ENCODE measurements at places on chromosomes 6 and 20.

DNA sequence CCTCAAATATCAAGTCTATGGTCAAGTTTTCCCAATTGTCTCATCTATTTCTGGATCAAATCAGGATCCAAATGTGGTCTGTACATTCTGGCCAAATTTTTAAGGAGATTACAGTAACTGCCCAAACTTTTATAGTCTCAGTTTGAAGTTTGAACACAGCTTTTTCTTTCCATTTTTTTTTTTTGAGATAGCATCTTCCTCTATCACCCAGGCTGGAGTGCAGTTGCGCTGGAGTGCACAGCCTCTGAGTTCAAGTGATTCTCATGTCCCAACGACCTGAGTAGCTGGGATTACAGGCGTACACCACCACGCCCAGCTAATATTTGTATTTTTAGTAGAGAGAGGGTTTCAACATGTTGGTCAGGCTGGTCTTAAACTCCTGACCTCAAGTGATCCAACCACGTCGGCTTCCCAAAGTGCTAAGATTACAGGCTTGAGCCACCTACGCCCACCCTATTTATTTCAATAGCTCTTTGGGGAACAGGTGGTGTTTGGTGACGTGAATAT, 84.9 kb upstream of the CARMIL1 start:
- DNase-seq = no peak

DNA sequence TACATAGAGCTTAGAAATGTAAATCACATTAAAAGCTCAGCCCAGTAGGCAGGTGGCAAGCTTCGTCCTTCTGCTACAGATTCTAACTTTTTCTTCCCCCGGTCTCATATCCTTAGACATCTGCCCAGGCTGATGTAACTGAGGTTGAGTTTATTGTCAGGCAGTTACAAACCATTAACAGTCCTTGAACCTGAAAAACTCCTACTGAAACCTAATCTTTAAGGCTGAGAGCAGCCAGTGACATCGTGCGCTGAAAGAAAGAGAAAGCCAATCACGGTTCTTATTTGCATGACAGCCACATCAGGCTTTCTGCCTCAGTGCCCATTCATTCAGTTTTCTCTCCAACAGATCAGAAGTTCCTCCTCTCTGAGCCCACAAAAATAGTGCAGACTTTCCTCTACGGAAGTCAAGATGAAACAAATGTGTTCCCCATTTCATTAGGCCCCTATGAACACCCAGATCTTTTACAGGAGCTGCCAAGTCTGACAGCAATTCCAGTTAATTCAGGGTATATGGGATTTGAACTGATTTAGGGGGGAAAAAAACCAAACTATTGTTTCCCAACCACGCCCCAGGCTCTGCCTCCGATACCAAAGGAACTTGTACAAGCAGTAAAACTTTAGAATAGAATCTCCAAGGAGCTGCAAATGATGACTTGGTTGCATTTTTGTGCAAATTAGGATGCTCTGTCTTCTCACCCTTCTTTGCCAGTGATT, at the start of gene NHSL1:
Gene NHSL1, minus strand, starts transcription at position 192 of the 716 bp plus-strand sequence. CDS start 204 bp downstream, outside the sequence.
- peak; percentile 48 for DNase-seq

- no peak for DNase-seq
Observed at GRCh38 chr6:116631379-116631990, 15.2 kb downstream of the RSPH4A start.

DNA sequence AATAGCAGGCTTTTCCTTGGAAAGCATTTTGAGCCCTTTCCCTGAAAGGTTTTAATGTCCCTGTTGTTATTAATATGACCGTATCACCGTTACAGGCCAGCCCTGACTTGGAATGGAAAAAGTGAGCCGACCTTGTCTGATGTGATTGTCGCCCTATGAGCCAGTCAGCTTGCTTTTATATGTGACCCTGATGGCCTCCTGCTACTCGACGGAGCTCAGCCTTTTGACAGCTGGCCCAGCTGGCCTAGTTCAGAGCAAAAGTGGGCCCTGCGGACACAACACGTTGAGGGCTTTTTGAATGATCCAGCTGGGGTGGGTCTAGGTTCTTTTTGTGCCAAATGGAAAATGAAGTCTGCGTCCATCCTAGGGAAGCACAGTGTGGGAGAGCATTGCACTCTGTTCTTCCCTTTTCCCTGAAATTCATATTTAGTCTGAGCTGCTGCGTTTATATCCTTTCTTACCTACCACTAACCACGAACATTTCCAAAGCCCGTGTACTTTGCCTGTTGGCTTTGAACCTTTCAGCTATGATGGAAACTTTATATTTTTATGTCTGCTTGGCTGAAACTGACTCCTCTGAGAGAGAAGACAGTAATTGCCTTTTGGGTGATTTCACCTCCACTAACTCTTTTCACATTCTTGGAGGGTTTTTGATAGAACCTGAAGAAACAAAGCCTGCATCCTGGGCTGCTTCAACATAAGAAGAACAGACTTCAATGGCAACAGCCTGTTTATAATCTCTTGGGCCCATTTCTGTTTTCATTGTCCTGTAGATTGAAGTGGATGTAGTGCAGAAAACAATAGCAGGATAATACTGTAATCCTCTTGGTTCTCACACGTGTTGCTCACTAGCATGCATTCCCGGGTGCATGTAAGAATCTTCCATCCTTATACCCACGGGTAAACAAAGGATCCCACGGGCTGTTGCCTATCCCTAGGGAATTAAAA, 121.8 kb upstream of the HDGFL1 start:
- peak; percentile 54 for DNase-seq

DNA sequence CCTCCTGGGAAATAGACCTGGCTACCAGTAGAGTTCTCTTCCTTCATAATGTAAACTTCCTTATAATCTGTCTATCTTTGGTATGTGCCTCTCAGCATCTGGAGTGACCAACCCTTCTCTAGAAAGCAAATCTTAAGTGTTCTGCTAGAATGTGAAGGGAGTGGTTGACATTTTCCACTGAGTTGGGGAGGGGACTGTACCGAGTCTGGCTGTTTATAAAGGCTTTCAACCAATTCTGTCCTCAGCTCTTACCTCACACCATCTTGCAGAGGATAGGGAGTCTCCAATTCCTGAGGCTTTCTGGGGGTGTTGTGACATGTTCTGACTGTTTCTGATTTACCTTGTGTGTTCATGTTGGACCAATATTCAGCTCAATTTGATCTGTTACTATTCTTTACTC, 39.6 kb downstream of the FAM217A start:
- no peak for DNase-seq

- no peak for DNase-seq
Observed at GRCh38 chr6:169109411-169110220, 144.0 kb downstream of the THBS2 start.

GRCh38 chr6:151413372-151414145, 22.2 kb upstream of the ZBTB2 start:
- DNase-seq = no peak

- DNase-seq = no peak
Observed at GRCh38 chr6:118740372-118740771, 89.0 kb upstream of the CEP85L start.

DNA sequence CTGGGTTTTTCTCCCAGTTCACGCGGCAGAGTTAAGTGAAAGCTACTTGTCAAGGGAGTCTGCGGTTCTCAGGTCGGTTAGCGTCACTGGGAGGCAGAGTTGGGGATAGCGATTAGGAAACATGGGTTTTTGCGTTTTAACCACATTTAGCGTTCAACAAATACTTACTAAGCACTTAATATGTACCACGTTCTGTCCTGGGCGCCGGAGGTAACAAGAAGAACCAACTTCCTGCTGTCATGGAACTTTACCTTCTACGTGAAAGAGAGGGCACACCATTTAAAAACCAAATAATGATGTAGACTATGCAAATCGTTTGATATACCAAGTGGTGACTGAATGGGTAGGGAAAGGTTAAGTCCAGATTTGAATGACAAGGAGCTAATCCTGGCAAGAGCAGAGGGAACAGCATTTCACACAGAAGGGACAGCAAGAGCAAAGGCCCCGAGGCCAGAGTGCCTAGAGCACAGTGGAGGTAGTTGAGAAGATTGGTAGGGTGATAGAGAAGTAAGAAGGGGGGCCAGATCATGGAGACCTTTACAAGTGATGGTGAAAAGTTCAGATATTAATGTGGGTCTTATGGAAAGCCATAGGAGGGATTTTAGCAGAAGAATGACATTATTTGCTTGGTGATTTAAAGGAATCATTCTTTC, 744 bp downstream of the RIOK1 start:
- DNase-seq = no peak

GRCh38 chr20:54084727-54085388, 14.5 kb upstream of the BCAS1 start:
- no peak for DNase-seq

GRCh38 chr6:47603995-47604394, 94.4 kb upstream of the ADGRF4 start:
- no peak for DNase-seq

- no peak for DNase-seq
Observed at GRCh38 chr6:119076576-119077390, 1.7 kb downstream of the FAM184A start.

GRCh38 chr6:144644776-144645175, 359.6 kb downstream of the UTRN start:
- no peak for DNase-seq

GRCh38 chr6:108242721-108243120, 18.1 kb downstream of the SNX3 start:
- DNase-seq = no peak

GRCh38 chr6:20882014-20882413, 347.8 kb downstream of the CDKAL1 start:
- DNase-seq = no peak

DNA sequence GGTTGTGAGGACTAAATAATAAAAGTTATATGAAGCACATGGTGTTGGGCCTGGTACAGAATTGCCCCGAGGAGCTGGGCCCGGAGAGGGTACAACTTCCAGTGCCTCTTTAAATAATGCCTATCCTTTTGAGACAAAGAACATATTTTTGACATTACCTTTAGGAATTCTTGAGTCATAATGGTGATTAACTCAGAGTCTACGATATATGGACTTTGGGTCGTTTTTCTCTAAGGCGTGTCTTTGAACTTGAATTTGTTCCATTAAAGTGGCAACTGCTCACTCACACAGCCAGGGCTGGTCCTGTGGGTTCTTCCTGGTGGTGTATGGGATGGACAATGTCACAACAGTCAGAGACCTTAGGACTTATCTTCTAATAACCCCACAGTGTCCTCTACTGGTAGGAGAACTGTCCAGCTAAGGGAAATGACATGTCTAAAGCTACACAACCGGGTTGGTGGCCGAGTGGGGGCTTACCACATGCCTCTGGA, 106.5 kb downstream of the CDC5L start:
- no peak for DNase-seq

GRCh38 chr6:16334671-16335070, 96.3 kb downstream of the GMPR start:
- no peak for DNase-seq

DNA sequence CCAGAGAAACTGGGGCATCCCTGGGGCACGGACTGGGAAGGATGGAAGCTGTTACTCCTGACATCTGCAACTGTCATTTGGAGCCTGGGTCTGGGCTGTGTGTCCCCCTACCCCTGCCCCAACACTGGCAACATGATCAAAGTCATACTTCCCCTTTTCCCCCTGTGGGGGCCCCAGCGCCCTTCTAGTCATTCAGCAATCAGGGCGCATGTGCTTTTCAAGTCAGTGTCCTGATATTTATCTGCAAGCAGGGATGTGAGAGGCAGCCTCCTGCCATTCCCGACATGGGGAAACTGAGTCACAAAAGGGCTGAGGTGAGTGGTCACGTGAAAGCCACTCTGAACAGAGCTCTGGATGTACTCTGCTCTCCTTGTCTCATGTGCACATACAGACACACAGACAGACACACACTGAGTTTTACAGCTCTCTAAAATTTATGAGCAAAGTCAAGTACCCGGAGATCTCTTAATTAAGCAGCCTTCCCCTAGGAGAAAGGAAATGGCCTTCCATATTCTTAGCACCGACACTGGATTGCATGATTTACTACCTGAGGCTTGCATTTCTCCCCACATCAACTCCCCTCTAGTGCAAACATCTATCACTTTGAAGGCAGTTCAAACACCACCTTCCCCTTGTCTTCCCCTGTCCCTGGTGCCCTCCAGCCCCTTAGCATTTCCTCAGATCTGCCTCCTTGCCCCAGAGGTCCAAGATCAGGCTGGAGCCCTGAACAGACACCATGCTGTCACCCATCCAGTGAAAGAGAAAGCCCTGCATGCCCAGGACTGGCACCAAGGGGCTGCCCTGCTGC, 170.7 kb downstream of the CDC5L start:
- DNase-seq = peak; percentile 75

GRCh38 chr6:105184921-105185320, 5.1 kb upstream of the POPDC3 start:
- no peak for DNase-seq

DNA sequence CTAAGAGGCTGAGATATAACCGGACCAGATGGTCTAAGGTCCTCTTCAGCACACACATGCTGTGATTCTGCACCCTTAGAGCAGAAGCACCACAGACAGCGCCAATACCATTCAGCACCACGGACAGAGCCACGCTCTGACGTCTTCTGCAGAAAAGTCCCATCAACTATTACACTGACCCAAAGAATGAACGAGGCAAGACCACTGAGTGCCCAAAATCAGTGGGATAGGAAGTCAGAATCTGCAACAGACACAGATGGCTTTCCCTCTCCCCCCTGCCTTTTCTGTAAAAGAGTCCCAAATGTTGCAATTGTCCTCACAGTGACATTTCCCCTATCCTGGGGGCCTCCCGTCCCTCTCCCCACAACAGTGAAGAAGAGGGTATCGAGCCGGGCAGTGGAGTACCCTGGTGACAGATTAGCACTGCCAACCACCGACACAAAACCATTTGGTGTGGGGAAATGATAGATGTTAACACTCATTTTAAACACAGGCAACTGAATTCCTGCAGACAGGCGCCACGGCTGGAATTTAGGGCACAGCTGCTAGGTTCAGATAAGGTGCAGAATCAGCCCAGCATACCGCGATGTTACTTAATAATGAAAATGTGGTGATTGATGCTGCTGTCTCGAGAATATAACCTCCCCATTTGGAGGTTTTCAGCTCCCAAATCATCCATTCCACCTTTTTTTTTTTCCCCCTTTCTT, 66.6 kb upstream of the CTNNBL1 start:
- DNase-seq = peak; percentile 37

- no peak for DNase-seq
Observed at GRCh38 chr20:47347661-47348435, 8.7 kb downstream of the ZMYND8 start.

GRCh38 chr20:53194306-53195290, 222.4 kb downstream of the TSHZ2 start:
- no peak for DNase-seq

- no peak for DNase-seq
Observed at GRCh38 chr6:44261581-44261980, 3.8 kb downstream of the NFKBIE start.

DNA sequence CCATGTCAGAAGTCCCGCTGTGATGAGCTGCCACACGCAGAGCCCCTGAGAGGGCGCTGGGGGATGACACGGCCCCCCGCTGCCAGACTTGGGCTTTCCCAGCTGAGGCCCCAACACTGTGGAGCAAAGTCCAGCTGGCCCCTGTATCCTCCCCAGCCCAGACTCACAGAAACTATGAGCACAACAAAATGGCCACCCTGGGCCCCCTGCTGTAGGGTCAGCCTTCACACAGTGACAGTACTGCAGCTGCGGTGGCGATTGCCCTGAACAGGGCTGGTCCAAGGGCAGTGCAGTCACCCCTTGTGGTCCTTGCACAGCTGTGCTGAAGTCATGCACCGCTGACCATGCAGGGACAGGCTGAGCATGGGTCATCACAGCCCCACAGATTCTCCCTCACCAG, 78.2 kb upstream of the CST7 start:
- DNase-seq = peak; percentile 15

- DNase-seq = no peak
Observed at GRCh38 chr20:57813509-57814269, 103.9 kb upstream of the PMEPA1 start.

- DNase-seq = no peak
Observed at GRCh38 chr6:85137865-85138264, 312.0 kb upstream of the NT5E start.

- no peak for DNase-seq
Observed at GRCh38 chr6:157244175-157244574, 79.1 kb downstream of the TMEM242 start.
